HT1080 (cell line): ENCODE measurements at places on chromosomes 13 and 19. TPM values are rescaled to one million over a fixed set of nuclear protein-coding genes. Genes with fewer than 3 reads are reported as not detected.

The RGL3 gene
- total RNA-seq, result not detected in 2 replicates

The TFDP1 gene
- 148 and 182 TPM in 2 replicates for total RNA-seq

The PRR19 gene
- 1.2 and 2.8 TPM in 2 replicates for total RNA-seq

- DNase-seq, result peak; percentile 75
Observed at GRCh38 chr19:49758292-49758691, 4.8 kb downstream of the TSKS start.

GRCh38 chr13:40366119-40366518 is 300.3 kb downstream of the FOXO1 start:
- DNase-seq, result no peak

GRCh38 chr19:3968556-3969434 is 2.1 kb downstream of the DAPK3 start:
- peak; percentile 97 for DNase-seq
